ENCODE measurements at places on chromosomes 3 and 15. TPM values are rescaled to one million over a fixed set of nuclear protein-coding genes. Genes with fewer than 3 reads are reported as not detected.

The COPG1 gene
- total RNA-seq, result 191 TPM

- DNase-seq, result no peak
Measured at GRCh38 chr3:72429589-72430353, 418.5 kb downstream of the SHQ1 start.

- no peak for DNase-seq
Measured at GRCh38 chr15:99402014-99402729, 150.9 kb downstream of the LRRC28 start.

The SCN11A gene
- total RNA-seq, result not detected

Data from SJSA1 (cell line).